Amniotic stem cell (primary cell): ENCODE measurements at places on chromosomes 2 and 18.

DNA sequence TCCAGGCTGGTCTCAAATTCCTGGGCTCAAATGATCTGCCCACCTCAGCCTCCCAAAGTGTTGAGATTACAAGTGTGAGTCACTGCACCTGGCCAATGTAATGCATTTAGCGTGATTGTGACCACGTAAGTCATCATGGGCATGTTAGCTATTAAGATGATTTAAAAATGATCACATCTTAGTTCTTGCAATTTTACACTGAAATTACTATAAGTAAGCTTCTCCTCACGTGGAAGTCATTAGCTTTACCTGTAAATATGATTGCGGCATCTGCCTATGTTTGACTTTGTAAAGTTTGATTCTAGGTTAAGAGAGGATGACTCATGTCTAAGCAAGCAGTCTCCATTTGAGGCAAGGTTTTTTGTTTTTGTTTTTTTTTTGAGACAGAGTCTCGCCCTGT is 85.5 kb downstream of the PMAIP1 start:
- DNase-seq: no peak

DNA sequence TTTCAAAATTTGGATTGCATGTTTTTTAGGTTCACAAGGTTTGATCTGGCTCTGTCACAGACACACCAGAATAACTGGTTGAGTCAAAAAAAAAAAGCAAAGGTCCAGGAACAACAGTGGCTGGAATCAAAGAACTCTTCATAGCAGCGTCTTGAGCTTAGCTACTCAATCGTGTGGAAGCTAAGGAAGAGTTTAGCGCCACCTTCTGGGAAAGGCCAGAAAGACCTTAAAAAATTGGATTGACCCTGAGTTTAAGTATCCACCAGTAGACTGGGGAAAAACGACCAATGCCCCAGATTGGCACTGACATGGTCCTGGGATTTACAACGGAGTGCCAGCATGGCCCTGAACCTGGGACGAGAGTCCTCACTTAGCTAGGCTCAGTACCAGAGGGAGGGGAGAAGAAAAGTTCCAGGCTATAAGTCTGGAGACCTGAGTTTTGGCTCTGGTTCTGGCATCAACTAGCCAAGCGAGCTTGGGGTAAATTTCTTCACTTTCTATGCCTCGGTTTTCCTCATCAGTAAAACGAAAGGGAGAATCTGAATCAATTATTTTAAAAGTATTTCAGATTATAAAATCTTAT is 71.1 kb upstream of the TFCP2L1 start:
- DNase-seq: no peak

GRCh38 chr18:30929718-30930117 is 112.8 kb downstream of the DSC3 start:
- DNase-seq: no peak

GRCh38 chr2:95166065-95166763 is 605 bp downstream of the ZNF2 start:
- DNase-seq: no peak

DNA sequence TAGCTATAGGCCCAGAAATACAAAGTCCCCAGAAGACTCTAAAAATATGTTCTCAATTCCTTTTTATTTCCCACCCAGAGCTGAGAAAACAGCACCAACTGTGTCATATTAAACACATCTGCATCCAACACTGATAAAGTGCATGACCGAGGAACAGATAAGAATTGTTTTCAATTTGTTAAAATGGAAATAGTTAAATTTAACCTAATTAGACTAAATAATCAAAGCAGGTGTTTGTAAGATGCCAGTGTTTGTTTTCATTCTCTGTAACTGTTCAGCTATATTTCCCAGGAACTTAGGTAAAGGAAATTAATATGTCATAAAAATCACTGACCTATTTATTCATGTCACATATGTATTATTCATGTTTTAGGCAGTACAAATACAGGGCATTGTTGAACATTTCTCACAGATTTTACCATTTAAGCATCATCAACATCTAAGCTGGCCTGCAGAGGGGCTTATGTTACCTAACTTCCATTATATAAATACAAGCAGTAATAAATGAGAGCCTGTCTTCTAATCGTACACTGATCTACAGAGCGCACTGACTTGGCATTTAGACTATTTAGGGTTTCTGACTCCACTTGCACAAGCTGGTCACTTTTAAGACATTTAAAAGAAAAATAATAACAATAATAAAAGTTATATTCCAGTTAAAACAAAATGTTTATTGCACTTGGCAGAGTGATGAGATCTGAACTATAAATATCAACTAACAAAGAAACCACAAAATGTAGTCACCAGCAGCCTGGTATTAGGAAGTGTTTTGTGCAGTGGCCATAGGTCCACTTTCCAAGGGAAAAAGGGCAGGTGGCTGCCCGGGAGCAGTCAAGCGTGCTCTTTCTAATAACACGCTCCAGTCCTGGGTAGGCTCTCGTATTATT is 86.6 kb upstream of the ZFP36L2 start:
- DNase-seq: peak; percentile 25

- no peak for DNase-seq
These were observed 412.1 kb upstream of the CWC22 start for GRCh38 chr2:180419212-180419611.

DNA sequence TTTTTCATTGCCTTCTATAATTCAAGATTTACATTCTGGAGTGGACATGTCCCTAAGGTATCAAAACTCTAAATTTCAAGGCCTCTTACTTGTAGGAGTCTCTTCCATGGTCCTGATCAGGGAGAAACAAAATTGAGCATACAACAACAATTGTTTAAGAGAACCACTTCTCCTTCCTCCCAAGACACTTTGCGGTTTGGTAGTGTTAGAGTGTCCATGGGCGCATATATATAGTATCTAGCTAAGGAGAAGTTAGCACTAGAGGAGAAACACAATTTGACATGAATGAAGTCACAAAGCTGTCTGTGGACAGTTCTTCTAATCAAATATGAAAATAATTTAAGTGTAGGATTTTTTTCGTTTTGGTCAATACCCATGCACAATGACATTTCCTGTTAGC is 349.1 kb upstream of the MAP2 start:
- no peak for DNase-seq

DNA sequence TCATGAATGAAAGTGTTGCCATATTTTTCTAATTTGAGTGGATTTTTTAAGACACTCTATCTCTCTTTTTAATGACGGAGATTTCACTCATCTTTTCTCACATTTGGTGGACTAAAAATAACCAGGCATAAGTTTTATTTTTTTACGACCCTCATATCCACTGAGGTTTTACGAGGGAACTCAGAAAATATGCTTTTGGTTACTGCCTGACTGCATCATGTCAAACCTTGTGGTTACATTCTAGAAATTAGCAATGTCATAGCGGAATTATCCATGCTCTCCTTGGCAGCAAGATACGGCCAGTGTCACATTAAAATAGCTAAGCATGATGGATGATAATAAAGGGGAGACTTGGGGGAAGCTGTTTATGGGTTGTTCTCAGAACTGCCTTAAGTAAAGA is 428.6 kb upstream of the FSHR start:
- DNase-seq: no peak

DNA sequence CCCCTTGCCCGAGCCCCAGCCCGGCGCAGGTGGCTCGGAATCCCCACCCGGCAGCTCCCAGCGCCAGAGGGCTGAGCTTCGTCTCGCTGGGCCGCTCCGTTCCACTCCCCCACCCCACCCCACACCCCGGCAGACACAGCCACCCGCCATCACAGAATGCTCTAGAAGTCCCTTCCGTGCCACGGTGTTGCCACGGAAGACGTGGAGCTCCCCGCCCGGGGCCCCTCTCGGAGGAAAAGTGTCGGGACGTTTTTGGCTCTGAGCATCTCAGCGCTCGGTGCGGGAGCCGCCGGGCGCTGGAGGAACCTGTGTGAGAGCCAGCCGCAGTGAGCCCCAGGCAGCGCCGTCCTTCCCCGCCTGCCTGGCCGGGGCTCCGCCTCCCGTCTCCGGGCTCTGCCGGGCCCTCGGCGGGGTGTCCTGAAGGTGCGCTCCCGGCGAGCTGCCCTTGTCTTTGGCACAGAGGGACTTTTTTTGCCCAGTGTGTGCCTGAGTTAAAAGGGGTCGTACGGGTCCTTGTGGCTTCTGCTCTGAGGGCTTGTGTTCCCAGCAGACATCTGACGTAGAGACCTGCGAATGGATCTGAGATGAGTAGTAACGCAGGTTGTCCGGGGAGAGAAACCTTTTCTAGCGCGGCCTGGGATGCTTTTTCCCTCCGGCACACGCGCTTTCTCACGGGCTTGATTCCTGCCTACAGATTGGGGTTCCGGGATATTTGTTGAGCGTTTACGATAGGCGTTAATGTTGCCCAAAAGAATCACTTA is 1.8 kb downstream of the ZCCHC2 start:
- peak; percentile 47 for DNase-seq

DNA sequence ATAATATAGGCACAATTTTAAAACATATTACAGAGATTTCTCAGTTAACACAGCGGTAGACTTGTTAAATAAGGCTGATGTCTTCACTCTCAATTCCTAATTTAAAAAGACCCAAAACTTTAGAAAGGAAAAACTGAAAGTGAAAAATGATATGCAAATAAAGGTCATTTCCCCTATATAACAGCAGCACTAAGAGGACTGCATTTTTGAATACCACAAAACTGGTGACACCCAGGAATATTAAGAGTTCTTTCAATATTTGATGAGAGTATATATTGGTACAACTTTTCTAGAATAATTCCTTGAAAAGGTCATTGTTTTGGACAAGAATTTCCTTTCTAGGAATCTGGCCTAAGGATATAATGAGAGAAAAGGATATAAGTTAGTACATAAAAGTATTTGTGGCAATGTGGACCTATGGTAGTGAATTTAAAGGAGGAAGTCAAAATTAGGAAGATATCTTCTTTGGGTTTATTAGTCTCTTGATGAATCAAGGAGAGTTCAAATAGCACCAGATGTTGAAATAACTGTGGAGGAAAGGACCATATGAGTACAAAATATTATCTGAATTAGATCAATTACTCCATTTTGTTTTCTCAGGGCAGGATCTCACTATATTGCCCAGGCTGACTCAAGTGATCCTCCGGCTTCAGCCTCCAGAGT is 70.3 kb downstream of the TMEM237 start:
- DNase-seq: no peak

DNA sequence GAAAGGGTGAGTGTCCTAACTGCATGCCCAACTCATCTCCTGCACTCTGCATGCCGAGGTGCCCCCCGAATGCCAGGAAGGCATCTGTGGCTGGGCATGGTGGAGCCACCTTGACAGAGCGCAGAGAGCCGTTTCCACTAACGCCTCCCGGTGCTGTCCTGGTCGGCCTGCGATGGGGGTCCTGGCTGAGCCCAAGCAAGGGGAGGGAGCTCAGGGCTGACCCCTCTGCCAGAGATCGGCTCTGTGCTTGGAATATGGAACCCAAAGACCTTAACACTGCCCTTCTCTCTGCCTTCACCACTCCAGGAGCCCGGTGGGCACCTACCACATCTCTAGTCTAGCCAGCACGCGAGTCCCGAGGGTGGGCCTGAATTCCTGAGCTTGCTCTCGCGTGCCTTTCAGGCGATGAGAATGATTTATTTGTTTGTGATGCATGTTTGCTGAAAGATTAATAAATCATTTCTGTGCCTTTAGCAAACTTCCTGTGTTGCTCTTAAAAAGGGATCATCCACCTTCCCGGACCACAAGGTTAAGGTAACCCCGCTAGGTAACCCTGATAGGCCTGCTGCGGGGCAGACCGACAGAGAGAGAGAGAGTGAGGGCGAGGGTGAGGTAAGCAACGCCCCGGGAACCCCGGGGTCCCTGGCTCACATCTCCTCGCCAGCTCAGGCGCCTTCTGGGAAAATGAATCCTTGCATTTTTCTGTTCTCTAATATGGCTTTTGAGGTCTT is 35.3 kb downstream of the PDIA6 start:
- DNase-seq: no peak

DNA sequence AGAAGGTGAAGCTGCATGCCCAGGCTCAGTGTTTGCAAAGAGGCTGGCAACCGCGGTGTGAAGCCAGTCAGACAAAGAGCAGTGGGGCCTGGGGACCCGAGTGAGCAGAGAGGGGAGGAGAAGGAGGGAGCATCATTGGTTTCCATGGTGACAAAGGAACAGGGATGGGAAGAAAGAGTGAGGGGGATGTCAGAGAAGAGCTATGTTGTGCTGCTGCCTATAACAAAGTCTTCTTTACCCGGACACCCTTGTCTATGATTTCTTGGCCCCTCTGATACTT is 14.5 kb downstream of the TMEM247 start:
- DNase-seq: no peak

DNA sequence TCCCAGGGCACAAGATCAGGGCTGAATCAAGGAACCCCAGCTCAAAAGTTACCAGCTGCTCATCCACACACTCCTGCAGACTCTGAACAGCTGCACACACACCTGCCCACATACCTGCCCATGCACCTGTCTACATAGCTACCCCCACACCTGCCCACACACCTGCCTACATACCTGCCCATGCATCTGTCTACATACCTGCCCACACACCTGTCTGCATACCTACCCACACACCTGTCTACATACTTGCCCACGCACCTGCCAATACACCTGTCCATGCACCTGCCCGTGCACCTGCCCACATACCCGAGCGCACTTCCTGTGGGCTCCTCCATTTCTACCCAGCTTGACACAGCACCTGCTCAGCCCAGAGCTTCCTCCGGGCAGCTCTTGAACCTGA is 122.8 kb upstream of the AGAP1 start:
- DNase-seq: no peak

- DNase-seq: no peak
These were observed 786 bp downstream of the POLE4 start for GRCh38 chr2:74959106-74959751.

DNA sequence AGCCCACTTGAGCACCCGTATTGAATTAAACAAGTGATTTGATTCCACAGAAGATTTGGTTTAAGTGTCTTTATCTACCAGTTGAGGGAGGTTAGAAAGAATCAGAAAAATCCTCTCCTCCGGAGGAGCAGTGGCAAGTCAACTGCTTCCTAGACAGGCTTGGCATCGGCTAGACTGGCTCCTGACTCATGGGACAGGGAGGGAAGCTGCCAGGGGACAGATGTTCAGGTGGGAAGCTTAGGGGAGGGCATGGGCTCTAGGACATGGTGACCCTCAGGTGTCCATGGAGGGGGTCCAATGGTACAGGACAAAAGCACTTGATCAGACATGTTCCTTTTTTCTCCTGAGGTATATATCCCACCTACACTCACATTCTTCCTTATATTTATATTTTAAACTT is 119.3 kb upstream of the IL1R2 start:
- DNase-seq: no peak

DNA sequence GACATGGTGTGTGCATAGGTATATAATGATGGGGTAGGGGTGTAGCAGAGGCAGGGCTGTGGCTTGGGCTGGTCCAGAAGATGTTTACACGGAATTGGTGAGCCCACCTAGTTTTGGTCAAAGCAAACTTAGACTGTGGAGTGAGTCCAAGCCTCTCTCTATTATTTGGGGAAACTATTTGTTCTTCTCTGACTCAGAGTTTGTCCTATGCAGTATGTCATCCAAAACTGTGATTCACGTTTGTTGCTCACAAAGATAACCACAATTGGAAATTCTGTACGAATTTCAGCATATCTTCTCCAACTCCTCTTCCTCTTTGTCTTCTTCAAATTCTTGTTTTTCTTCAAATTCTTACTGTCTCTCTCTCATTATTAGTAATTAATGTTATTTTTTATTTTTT is 292.9 kb downstream of the XIRP2 start:
- peak; percentile 45 for DNase-seq

- DNase-seq: no peak
These were observed 71.4 kb downstream of the MARCHF4 start for GRCh38 chr2:216300906-216301305.

- no peak for DNase-seq
These were observed 52.3 kb upstream of the ROCK2 start for GRCh38 chr2:11396467-11397445.
